NCI-H1417 treated with DMSO at 0.1 percent for 48 hours (cell line): ENCODE measurements at places on chromosomes 1 and 21.

DNA sequence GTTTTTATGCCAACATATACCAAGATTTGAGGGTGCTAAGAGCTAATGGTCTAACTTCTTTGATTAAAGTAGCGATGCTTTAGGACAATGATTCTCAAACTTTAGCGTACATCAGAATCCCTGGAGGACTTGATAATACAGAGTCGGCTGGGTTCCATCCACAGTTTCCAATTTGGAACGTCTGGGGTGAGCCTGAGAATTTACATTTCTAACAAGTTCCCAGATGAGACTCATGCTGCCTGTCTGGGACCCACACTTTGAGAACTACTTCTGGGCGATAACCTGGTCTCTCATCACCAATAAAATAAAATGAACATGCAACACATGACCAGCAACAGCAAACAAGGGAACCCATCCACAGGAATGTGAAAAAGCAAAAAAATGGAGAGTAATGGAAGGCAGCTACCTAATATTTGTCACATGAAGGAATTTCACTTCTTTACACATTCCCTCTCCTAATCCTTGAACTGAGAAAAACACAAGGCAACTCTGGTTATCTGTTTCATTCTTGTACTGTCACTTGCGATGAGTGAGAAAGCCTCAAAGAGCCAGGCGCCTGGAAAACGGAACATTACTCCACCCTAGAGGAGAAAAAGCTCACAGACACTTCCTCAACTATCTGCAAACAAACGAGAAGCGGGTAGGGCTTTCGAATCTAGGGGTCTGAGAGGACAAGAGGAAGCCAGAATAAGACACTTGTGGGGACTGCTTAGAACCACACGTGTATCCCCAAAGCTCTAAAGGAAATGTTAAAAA, 14.0 kb downstream of the HSF2BP start:
- peak; percentile 3 for DNase-seq

DNA sequence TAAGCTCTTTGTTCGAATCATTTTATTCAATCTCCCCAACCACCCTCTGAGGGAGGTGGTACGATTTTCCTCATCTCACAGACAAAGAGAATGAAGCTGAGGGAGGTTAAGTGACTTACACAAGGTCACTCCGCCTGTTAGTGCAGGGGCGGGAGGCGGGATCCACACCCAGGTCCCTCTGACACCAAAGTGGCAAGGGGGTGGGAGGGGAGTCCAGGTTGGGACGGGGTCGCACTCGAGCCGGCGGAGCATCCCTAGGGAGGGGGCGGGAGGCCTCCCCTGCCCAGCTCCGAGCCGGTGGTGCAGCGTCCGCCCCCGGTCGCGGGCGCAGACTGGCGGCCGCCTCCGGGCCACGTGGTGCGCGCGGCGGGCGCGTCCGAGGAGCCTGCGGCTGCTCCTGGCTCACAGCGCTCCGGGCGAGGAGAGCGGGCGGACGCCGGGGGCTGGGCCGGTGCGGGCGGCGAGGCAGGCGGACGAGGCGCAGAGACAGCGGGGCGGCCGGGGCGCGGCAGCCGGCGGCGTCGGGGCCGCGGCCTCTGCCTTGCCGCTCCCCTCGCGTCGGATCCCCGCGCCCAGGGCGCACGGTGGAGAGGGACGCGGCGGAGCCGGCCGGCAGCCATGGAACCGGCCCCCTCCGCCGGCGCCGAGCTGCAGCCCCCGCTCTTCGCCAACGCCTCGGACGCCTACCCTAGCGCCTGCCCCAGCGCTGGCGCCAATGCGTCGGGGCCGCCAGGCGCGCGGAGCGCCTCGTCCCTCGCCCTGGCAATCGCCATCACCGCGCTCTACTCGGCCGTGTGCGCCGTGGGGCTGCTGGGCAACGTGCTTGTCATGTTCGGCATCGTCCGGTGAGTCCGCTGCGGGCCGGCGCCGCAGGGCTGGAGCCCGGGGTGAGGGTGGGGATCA, at the start of gene OPRD1:
Gene OPRD1, plus strand, starts transcription at position 405 of the 903 bp plus-strand sequence. Its CDS starts 214 bp downstream, at position 619.
- no peak for DNase-seq

- no peak for DNase-seq
Observed at GRCh38 chr21:42061986-42062235, 9.2 kb upstream of the UMODL1 start.

- peak; percentile 6 for DNase-seq
Observed at GRCh38 chr1:192477630-192478029, 97.9 kb upstream of the RGS1 start.

DNA sequence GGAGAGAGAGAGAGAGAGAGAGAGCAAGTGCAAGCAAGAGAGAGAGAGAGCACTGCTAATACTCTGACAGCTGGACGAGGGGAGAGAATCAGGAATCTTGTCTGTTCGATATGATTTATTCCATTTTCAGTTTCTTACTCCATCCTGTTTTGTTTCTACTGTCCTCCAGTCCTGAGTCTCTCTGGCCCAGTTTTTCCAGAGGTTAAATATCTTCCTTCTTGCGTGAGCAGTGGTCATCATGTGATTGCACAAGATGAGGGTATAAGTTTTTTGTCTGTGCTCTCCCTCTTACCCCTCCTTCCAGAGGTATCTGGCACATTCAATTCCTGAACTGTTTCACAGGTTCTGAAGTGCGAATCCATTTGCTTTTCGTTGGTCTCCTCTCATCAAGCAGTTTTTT, 16.8 kb downstream of the UBE2U start:
- DNase-seq, result no peak

DNA sequence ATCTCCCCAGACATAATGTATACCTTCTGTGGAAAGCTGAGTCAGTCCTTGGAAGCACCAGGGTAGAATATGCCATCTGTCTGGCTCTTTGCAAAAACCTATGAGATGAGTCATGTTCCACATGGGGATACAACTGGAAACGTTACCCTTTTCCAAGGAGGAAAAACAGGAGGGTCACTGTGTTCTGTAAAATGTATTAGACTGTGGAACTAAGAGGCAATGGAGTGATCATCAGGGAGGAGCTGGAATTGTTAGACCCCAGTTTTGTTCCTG, 16.1 kb upstream of the PSMD4 start:
- DNase-seq, result no peak

GRCh38 chr1:45569962-45570581, 13.8 kb upstream of the NASP start:
- no peak for DNase-seq

DNA sequence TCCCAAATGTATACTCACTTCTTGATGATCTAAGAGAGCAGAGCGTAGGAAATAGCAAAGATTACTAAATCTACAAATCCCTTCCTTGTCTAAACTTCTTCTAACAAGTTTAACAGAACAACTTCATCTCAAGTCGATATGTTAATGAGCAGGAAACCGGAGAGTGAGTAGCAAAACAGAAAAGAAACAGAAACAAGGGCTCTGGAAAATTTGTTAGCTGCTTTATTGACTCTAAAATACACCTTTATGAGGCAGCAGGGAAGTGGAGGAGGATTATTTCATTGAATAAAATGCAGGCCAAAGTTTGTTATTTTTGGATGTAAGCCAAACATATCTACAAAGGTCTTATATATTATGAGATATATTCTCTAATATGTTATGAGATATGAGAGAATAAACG, 192.4 kb downstream of the LRRIQ3 start:
- no peak for DNase-seq

GRCh38 chr1:202122639-202123335, at the start of gene GPR37L1:
Gene GPR37L1 (plus strand): TSS chr1:202122917. CDS start chr1:202122964, 47 bp downstream.
- DNase-seq, result no peak

GRCh38 chr1:234997201-234997895, 131.3 kb downstream of the TOMM20 start:
- no peak for DNase-seq

GRCh38 chr1:78145105-78145580, 99.4 kb downstream of the GIPC2 start:
- DNase-seq, result peak; percentile 32

DNA sequence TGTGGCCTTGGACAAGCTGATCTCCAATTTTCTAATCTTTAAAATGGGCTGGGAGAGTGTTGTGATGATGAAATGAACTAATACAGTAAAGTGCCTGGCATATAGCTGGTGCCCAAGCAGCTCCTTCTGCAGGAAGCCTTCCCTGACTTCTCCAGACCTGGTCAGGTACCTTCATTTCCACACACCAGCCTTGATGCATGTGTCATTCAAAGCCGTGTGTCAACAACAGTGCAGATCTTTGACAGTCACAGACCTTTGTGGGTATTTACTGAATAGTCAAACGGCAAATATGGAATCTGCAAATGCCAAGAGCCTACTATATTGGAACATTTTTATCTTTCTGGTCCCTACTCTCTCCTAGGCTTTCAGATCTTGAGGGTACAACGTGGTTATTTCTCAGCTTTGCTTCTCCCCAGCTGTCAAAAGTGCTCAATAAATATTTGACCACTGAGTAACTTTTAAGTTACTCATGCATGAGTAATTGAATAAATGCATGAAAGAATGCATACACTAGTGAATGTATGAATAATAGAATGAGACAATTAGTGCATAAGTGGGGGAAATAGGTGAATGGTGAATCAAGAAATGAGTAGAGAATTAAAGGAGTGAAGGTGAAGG, 75.4 kb downstream of the MDM4 start:
- DNase-seq, result no peak

DNA sequence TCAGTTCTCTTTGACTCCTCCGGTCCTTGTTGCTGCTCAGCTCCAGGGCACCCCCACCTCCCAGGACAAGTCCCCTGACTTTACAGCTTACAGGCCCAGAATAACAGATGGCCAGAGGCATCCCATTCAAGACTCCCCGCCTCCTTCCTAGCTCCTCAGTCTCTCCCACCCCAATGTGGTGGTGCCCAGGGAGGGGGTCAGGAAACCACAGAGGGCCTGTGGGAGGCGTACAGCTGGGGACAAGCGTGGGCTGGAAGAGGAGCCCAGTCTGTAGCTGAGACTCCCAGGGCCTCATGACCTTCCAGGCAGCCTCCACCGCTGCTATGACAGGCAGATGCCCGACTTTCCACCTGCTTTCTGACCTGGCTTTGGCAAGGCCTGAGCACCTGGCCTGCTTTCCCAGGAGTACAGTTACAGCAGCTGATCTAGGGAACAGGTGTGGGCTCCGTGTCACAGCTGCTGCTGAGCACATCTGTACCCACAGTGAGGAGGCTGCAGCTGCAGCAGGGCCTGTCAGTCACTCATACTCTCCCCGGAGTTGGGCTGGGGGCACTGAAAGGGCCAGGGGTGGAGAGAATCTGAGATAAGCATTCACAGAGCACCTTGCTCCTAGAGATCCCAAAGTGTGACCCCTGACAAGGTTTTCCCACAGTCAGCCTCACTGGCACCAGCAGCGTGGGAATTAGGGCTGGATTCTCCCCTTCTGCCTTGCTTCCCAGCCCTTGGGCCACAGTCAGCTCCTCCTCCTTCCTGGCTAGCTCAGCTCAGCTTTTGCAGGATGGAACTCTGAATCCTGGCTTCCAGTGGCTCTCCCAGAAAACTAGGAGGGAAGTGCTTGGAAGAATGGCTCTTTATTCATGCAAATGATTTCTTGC, 7.1 kb upstream of the NAV1 start:
- peak; percentile 13 for DNase-seq

DNA sequence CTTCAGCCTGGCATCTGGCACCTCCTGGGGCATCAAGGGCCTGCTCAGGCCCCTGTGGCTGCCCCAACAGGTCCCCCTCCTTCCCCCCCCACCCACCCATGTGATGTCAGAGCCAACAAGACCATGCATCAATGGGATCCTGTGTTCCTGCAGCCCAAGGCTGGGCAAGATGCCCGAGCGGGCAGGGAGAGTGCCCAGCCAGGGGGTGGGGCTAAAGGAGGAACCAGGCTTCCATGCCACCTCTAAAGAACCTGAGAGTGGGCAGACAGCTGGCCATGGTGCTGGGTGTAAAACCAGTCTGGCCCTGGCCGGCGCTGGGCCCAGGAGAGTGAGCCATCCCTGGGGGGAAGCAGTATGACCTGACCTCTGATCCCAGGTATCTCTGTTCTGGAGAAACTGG, 7.6 kb downstream of the COL16A1 start:
- DNase-seq, result no peak

- DNase-seq, result no peak
Observed at GRCh38 chr1:6483017-6483760, 8.3 kb downstream of the PLEKHG5 start.

GRCh38 chr1:20202166-20202565, 15.8 kb upstream of the PLA2G2C start:
- no peak for DNase-seq

- no peak for DNase-seq
Observed at GRCh38 chr21:17981060-17981740, 162.0 kb upstream of the C21orf91 start.

DNA sequence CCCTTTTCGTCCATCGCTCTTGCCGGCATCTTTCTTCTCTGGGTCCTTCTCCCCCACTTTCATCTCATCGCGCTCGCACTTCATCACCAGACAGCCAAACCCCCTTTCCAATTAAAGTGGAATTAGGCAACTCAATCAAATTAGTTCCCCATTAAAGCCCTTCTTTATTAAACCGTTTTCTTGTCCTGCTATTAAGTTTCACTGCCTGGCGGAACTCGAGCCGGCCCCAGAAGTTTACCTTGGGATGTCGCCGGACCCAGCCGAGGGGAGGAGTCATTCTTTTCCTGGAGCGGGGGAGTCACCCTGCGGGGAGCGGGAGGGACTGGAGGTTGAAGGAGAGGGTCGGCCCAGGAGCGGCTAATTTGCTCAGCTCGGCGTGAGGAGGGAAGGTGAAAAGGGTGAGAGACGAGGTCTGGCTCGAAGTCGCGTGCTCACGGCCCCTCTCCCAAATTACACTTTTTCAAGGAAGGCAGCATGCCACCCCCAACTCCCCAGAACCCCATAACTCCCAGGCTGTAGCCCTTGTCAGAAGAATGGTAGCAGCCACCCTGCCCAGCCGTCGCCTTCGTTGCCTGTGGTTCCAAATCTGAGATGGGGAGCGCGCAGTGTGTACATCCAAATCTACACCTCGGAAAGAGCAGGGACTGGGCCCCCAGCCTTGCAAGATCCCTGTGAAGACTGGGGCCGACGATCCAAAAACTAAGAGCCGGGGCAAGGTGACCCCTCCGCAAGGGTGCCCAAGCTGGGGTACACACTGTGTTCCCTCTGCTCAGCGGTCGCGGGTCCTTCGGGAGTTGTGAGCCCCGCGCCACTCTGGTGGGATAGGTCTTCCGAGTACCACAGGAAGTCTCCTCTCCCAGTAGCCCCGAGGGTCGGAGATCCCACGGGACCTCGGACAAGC, 6.4 kb downstream of the DMRTA2 start:
- no peak for DNase-seq

GRCh38 chr1:212045981-212046380, 10.4 kb downstream of the DTL start:
- no peak for DNase-seq
